Lung microvascular endothelial cell (primary cell): ENCODE measurements at places on chromosomes 1 and 21. TPM values are rescaled to one million over a fixed set of nuclear protein-coding genes. Genes with fewer than 3 reads are reported as not detected.

Gene CFHR4
- total RNA-seq: not detected in 2 replicates

Gene KRTAP7-1
- total RNA-seq: not detected in 2 replicates

Gene GJA4
- 47.2 and 60.8 TPM in 2 replicates for total RNA-seq

Gene LRRC39
- under 0.01 and 0.20 TPM in 2 replicates for total RNA-seq

Gene GPR161
- total RNA-seq: 9.5 and 11.6 TPM in 2 replicates

Gene PTPN22
- under 0.01 and 0.44 TPM in 2 replicates for total RNA-seq

Gene FMO4
- total RNA-seq: 0.79 and 1.1 TPM in 2 replicates

Gene NECTIN4
- total RNA-seq: 0.44 TPM in 1 of 2 replicates, not detected in the other

Gene RNU1-1
- under 0.01 and 5,258 TPM in 2 replicates for total RNA-seq

Gene KIF26B
- total RNA-seq: 1.1 and 1.4 TPM in 2 replicates
